ENCODE measurements at places on chromosomes 6 and 20. TPM values are rescaled to one million over a fixed set of nuclear protein-coding genes. Genes with fewer than 3 reads are reported as not detected.
A peak's percentile ranks its signal among the peaks of the same experiment; 100 is the strongest.

The NT5E gene
- total RNA-seq: 4.2 TPM

The MYB gene
- total RNA-seq: 0.13 TPM

The TBX18 gene
- 9.1 TPM for total RNA-seq

The PNLDC1 gene
- not detected for total RNA-seq

The HTR1E gene
- not detected for total RNA-seq

The FOXF2 gene
- 0.18 TPM for total RNA-seq

The PERP gene
- 46.8 TPM for total RNA-seq

GRCh38 chr20:44770484-44771171 lies 25.0 kb downstream of the KCNK15 start:
- H3K36me3 ChIP-seq: no peaks in the 10 kb centered on the region
- H3K4me3 ChIP-seq: no peak overlapping the region
- H3K27me3 ChIP-seq: peaks cover 40% of the 10 kb centered on the region
- H3K27ac ChIP-seq: no peak overlapping the region

- peaks cover 6% of the 10 kb centered on the region for H3K4me1 ChIP-seq
- DNase-seq: no peak
- H3K27me3 ChIP-seq: peaks cover 93% of the 10 kb centered on the region
- no peaks in the 10 kb centered on the region for H3K36me3 ChIP-seq
Observed at GRCh38 chr20:63032861-63033793, 26.4 kb upstream of the BHLHE23 start.

GRCh38 chr20:25044660-25045342 lies 13.1 kb downstream of the ACSS1 start:
- peaks cover 92% of the 10 kb centered on the region for H3K4me1 ChIP-seq
- DNase-seq: no peak
- no peak overlapping the region for H3K4me3 ChIP-seq

DNA sequence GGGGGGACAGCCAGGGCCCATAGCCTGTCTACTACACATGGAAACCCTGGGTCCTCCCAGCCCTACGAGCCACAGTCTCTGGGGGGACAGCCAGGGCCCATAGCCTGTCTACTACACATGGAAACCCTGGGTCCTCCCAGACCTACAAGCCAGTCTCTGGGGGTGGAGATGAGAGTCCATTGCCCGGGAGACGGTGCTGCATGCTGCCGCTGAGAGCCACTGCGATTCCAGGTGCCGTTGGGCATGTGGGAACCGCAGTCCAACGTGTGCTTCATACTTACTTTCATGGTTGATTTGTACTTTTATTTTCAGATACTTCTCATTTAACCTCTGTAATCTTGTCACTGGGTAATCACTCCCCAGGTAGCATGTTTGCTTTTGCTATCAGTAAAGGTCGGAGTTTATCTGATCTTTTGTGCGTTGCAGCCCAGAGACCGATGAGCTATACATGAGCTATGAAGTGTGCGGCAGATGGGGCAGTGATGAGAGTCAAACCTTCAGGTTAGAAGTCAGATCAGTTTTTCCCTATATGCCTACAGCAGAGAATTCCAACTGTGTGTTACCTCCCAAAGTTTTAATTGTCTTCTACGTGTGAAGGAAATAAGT lies 58.2 kb downstream of the SMOC2 start:
- H3K4me3 ChIP-seq: no peak overlapping the region
- no peaks in the 10 kb centered on the region for H3K4me1 ChIP-seq
- H3K36me3 ChIP-seq: no peaks in the 10 kb centered on the region
- no peak overlapping the region for H3K27ac ChIP-seq
- no peak for DNase-seq

- H3K27ac ChIP-seq: peak overlapping the region; percentile 73
- no peaks in the 10 kb centered on the region for H3K27me3 ChIP-seq
- no peak overlapping the region for H3K4me3 ChIP-seq
Observed at GRCh38 chr6:158030380-158031300, 49.0 kb downstream of the SYNJ2 start.

DNA sequence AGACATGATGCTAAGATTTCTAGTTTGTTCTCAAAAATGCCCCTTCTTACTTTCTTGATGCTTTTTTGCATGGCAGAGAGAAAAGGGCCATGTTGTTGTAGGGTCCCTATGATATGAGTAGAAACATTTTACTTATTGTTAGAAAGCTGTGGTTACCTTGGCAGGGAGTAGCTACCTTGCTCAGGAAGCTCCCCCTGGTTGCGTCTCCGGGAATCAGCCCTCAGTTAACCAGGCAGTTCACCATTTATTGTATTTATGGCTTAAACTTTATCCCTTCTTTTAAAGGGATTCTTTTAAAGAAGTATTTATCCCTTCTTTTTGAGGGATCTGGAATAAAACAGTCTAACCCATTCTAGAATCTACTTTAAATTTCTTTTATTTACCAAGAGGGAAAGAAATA lies 113.9 kb upstream of the PROKR2 start:
- peaks cover 13% of the 10 kb centered on the region for H3K27me3 ChIP-seq
- no peak overlapping the region for H3K4me3 ChIP-seq
- no peaks in the 10 kb centered on the region for H3K36me3 ChIP-seq
- H3K27ac ChIP-seq: no peak overlapping the region
- DNase-seq: no peak

DNA sequence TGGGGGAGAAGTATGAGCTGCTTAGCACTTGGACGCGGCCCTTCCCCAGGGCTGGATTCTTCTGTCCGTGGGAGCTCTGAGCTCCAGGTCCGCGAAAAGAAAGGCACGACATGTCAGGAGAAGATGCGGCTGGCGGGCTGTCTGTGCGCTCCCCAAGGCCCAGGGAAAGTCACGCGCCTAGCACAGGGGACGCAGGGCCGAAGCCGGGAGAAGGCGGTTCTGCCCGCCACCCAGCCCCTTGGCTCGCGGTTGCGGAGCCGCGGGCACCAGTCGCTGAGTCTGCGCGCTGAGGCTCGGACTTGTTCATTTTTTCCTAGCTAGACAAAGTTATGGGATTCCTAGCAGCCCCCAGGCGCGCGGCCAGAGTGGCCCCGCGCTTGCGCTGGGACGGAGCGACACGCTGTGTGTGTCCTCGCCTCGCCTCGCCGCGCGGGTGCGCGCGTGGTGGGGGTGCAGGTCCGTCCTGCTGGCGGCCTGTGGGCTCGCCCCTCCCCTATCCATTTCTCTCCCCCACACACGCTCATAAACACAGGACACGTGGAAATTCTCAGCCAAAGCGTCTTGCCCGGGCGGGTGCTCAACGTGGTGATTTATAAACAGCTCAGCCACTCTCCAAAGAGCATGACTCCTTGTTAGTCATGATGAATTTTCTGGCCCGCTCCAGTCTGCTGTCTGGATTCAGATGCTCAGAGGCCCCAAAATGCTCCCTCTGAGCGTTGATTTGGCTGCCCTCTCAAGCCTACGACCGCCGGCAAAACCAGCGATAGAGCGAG lies 1.9 kb upstream of the POU3F2 start:
- no peak for DNase-seq
- H3K27me3 ChIP-seq: peaks cover 95% of the 10 kb centered on the region
- no peak overlapping the region for H3K27ac ChIP-seq
- H3K4me1 ChIP-seq: peaks cover 12% of the 10 kb centered on the region
- no peak overlapping the region for H3K4me3 ChIP-seq

- no peaks in the 10 kb centered on the region for H3K4me1 ChIP-seq
- H3K27ac ChIP-seq: no peak overlapping the region
- H3K27me3 ChIP-seq: no peaks in the 10 kb centered on the region
- DNase-seq: peak; percentile 15
Observed at GRCh38 chr6:13769655-13770053, 44.7 kb downstream of the MCUR1 start.

- DNase-seq: no peak
- no peaks in the 10 kb centered on the region for H3K27me3 ChIP-seq
- H3K4me3 ChIP-seq: no peak overlapping the region
- H3K4me1 ChIP-seq: no peaks in the 10 kb centered on the region
Observed at GRCh38 chr20:37839432-37839827, 63.5 kb upstream of the VSTM2L start.

DNA sequence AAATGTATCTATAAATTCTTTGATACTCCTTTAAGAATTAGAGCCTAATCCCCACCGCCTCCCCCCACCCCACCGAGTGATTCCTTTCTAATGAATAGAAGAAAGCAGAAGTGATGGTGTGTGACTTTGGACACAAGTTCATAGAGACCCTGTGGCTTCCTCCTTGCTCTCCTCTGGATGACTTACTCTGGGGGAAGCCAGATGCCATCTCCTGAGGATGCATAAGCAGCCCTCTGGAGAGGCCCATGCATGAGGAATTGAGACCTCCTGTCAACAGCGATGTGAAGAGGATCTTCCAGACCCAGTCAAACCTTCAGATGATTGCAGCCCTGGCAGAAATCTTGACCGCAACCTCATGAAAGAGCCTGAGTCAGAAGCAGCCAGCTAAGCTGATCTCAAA lies 21.1 kb downstream of the AHCY start:
- no peaks in the 10 kb centered on the region for H3K4me1 ChIP-seq
- DNase-seq: no peak
- no peaks in the 10 kb centered on the region for H3K27me3 ChIP-seq
- H3K36me3 ChIP-seq: peaks cover 95% of the 10 kb centered on the region
- H3K27ac ChIP-seq: no peak overlapping the region

- no peak for DNase-seq
- no peaks in the 10 kb centered on the region for H3K4me1 ChIP-seq
- H3K27ac ChIP-seq: no peak overlapping the region
Observed at GRCh38 chr6:10014557-10014956, 400.3 kb downstream of the TFAP2A start.

GRCh38 chr6:108464418-108465097 lies 96.2 kb upstream of the FOXO3 start:
- H3K36me3 ChIP-seq: no peaks in the 10 kb centered on the region
- no peak for DNase-seq
- H3K27ac ChIP-seq: peak overlapping the region; percentile 75
- H3K27me3 ChIP-seq: no peaks in the 10 kb centered on the region

DNA sequence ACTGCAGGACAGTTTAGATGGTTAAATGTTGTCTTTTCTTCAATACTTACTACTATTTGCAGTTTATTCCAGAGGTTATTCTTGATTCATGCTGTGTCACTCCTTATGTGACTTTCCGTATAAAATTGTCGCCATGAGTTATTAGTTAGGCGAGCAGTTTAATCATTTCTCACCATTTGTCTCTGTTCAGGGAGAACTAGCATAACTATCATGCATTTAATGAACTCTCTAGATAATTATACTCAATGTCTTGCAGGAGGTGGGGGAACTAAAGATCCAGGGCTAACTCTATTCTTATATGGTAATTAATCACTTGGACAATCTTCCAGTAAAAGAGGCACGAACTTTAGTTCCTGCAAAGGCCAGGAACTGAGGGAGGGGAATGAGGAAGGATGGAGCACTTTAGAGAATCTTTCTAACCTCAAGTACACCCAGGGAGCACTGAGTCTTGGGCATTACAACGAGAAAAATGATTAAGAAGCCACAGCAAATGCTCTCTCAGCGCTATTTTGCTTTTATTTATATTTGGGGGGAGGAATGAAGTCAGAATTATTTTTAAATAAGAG lies 58.3 kb downstream of the IYD start:
- no peak overlapping the region for H3K4me3 ChIP-seq
- DNase-seq: no peak
- no peaks in the 10 kb centered on the region for H3K36me3 ChIP-seq
- no peaks in the 10 kb centered on the region for H3K4me1 ChIP-seq
- H3K27ac ChIP-seq: no peak overlapping the region
- H3K27me3 ChIP-seq: no peaks in the 10 kb centered on the region

GRCh38 chr6:156925718-156926607 lies 148.8 kb downstream of the ARID1B start:
- no peak for DNase-seq
- H3K27me3 ChIP-seq: no peaks in the 10 kb centered on the region
- H3K36me3 ChIP-seq: no peaks in the 10 kb centered on the region
- H3K4me3 ChIP-seq: no peak overlapping the region
- H3K4me1 ChIP-seq: peaks cover 5% of the 10 kb centered on the region

GRCh38 chr6:46098678-46099077 lies 31.1 kb upstream of the ENPP4 start:
- no peak overlapping the region for H3K27ac ChIP-seq
- peaks cover 10% of the 10 kb centered on the region for H3K4me1 ChIP-seq
- no peaks in the 10 kb centered on the region for H3K27me3 ChIP-seq
- H3K4me3 ChIP-seq: no peak overlapping the region
- H3K36me3 ChIP-seq: no peaks in the 10 kb centered on the region
- DNase-seq: peak; percentile 19

- H3K27ac ChIP-seq: no peak overlapping the region
- H3K4me1 ChIP-seq: no peaks in the 10 kb centered on the region
- H3K36me3 ChIP-seq: no peaks in the 10 kb centered on the region
- DNase-seq: no peak
Observed at GRCh38 chr6:130118236-130118635, 99.9 kb downstream of the L3MBTL3 start.

GRCh38 chr20:51182571-51182970 lies 159.7 kb upstream of the KCNG1 start:
- no peaks in the 10 kb centered on the region for H3K36me3 ChIP-seq
- H3K4me3 ChIP-seq: no peak overlapping the region
- peaks cover 20% of the 10 kb centered on the region for H3K27me3 ChIP-seq
- H3K4me1 ChIP-seq: no peaks in the 10 kb centered on the region
